ENCODE measurements at places on chromosomes 5 and 9. TPM values are rescaled to one million over a fixed set of nuclear protein-coding genes. Genes with fewer than 3 reads are reported as not detected.

GRCh38 chr5:59709846-59710245 lies 183.7 kb downstream of the PDE4D start:
- no peak overlapping the region for H3K4me3 ChIP-seq
- no peaks in the 10 kb centered on the region for H3K36me3 ChIP-seq
- H3K4me1 ChIP-seq = no peaks in the 10 kb centered on the region

Gene ODF2
- 18.3 TPM for total RNA-seq

Gene RNF183
- not detected for total RNA-seq

DNA sequence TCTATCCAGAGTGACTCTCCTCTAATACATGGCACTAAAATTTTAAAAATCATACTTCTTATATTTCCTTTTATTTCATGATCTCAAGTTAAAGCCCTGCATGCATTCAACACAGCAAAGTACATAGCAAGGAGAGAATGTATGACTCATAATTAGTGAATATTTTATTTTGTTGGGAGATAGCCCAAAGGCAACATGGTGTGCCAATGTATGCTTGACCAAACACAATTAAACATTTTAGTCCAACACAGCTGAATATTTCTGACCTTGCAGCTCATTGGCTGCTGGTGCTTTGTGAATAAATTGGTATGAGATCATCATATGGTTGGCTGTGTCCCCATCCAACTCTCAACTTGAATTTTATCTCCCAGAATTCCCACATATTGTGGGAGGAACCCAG lies 103.5 kb downstream of the NPR3 start:
- no peak overlapping the region for H3K4me3 ChIP-seq
- no peak for DNase-seq
- no peaks in the 10 kb centered on the region for H3K4me1 ChIP-seq
- H3K27ac ChIP-seq = no peak overlapping the region

- DNase-seq = no peak
- no peak overlapping the region for H3K4me3 ChIP-seq
- peaks cover 48% of the 10 kb centered on the region for H3K36me3 ChIP-seq
These were observed 407.7 kb downstream of the KDM4C start for GRCh38 chr9:7165331-7165975.

GRCh38 chr5:132635873-132636272 lies 22.1 kb upstream of the IL13 start:
- H3K27ac ChIP-seq = no peak overlapping the region
- H3K4me1 ChIP-seq = no peaks in the 10 kb centered on the region
- no peak overlapping the region for H3K4me3 ChIP-seq
- H3K27me3 ChIP-seq = no peaks in the 10 kb centered on the region
- peaks cover 36% of the 10 kb centered on the region for H3K36me3 ChIP-seq

GRCh38 chr5:123571927-123572326 lies 60.0 kb downstream of the CSNK1G3 start:
- H3K27me3 ChIP-seq = no peaks in the 10 kb centered on the region
- H3K4me1 ChIP-seq = peaks cover 3% of the 10 kb centered on the region
- H3K27ac ChIP-seq = no peak overlapping the region
- DNase-seq = no peak
- H3K4me3 ChIP-seq = no peak overlapping the region

DNA sequence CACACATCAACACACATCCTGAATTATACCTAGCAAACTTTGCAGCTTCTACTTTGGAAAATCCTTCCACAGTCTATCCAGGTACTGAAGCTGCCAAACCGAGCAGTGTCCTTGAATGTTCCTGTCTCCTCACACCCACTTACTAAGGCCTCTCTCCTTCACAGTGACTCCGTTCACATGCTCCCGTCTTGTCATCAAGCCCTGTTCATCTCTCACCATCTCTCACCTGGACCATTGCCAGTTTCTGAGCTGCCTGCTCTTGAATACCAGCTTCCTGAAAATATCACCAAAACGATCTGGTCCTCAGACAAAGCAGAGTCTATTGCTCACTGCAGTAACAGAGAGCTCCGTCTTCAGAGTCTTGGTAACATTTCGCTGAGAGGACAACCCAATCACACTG lies 57.4 kb downstream of the GCNT1 start:
- no peak for DNase-seq
- no peaks in the 10 kb centered on the region for H3K27me3 ChIP-seq
- no peaks in the 10 kb centered on the region for H3K4me1 ChIP-seq
- no peak overlapping the region for H3K27ac ChIP-seq

DNA sequence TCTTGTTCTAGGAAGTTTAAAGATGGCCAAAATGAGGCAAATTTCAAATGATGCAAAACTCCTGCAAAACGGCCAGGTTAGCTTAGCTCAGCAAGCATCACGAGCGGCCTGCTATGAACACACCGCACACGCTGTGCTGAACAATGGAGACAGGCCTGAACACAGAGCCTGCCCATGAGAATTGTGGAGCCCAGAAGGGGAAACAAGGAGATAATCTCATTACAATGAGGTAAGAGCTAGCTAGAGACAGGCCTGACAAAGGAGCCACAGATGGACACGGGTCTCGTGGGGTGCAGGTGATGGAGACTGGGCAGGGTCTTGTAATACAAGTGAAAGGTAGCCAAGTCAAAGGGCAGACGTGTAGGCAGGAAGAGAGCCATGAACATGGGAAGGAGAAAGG lies 50.2 kb downstream of the PSMB7 start:
- H3K27me3 ChIP-seq = no peaks in the 10 kb centered on the region
- H3K4me3 ChIP-seq = no peak overlapping the region
- H3K27ac ChIP-seq = no peak overlapping the region
- H3K4me1 ChIP-seq = peaks cover 2% of the 10 kb centered on the region
- H3K36me3 ChIP-seq = peaks cover 5% of the 10 kb centered on the region

Gene MCTP1
- total RNA-seq = 2.1 TPM

DNA sequence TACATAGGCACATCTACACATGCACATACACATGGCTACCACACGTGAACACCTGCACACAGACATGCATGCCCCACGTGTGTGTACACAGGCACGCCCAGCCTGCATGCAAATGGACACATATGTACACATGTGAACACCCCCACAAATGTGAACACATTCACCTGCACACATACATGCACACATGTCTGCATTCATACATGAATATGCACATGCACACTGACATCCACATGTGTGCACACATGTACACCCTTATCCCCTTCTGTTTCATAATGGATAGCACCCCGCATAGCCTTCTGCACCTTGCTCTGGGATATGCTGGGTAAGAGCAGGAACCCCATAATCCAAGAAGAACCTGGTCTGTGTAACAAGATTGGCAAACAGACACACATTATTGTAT lies 66.2 kb downstream of the WNK2 start:
- no peak for DNase-seq
- no peak overlapping the region for H3K27ac ChIP-seq
- H3K36me3 ChIP-seq = no peaks in the 10 kb centered on the region
- no peaks in the 10 kb centered on the region for H3K4me1 ChIP-seq
- no peak overlapping the region for H3K4me3 ChIP-seq
